Stimulated activated CD8-positive, alpha-beta memory T cell treated with anti-CD3 and anti-CD28 coated beads, Interleukin-12 subunit alpha, Interleukin-12 subunit beta, amount 100 ng/mL, for 1 hour (primary cell): ENCODE measurements at places on chromosomes 2 and 18.

GRCh38 chr2:74935975-74936391 lies 22.5 kb upstream of the POLE4 start:
- DNase-seq = no peak

GRCh38 chr2:79039944-79040343 lies 14.4 kb downstream of the REG3G start:
- DNase-seq = no peak

DNA sequence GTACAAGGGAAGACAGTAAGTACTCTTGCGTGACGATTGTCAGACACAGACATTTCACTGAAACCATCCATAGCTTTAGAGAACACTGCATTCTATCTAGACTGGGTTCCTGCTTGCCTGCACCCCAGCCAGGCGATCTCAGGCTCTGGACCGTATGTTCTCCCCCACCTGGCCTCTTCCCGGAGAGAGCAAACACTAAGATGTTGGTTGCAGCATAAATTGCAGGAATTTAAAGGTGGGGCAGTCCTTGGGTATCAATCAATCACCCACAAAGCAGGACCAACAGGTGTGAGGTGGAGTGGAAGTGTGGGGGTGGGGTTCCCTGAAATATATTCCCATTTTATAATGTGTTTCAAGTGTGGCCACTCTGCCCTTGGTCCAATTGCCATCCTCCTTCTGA lies 103.6 kb upstream of the TGFA start:
- no peak for DNase-seq

GRCh38 chr18:47458483-47458882 lies 207.0 kb upstream of the SKOR2 start:
- no peak for DNase-seq

DNA sequence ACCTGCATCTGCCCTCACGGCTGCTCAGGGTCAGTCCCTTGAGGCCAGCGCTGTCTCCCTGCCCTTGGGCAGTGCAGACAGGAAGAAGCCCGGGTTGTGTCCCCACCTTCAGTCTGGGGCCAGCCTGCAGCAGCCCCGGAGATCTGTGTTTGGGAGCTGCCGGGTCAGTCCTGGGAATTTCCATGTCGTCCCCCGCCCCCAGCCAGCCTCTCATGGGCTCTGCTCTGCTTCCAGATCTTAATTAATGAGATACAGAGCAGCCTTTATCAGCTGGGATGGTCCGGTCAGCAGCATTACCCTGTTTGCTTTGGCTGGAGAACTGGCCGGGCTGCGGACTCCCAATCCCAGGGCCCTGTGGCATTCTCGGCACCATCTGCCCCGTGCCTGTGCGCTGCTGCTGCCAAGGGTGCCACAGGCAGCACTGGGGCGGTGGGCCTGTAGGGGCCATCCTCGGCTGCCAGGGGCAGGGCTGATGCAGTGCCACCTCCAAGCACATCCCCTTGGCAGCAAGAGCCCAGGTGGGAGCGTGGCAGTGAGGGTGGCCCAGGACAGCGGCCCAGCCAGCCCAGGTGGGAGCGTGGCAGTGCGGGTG lies 2.4 kb downstream of the BOK start:
- no peak for DNase-seq

DNA sequence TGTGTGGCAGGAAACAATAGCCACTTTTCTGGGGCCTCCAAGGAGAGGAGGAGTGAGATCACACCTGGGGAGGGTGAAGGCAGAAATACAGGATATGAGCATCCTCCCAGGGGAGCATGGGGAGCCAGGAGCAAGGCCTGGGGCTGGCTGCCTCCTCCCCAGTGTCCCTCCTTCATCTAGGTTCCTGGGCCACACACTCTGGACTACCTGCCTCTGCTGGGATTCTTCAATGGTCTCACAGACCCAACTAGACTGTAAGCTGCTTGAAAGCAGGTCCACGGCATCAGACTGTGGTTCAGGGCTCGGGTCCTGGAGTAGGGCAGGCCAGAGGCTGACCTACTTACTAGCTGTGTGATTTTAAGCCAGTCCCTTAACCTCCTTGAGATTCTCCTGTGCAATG lies 94.0 kb downstream of the MCFD2 start:
- DNase-seq = no peak

GRCh38 chr18:76953156-76953555 lies 130.8 kb downstream of the ZNF236 start:
- DNase-seq = no peak

DNA sequence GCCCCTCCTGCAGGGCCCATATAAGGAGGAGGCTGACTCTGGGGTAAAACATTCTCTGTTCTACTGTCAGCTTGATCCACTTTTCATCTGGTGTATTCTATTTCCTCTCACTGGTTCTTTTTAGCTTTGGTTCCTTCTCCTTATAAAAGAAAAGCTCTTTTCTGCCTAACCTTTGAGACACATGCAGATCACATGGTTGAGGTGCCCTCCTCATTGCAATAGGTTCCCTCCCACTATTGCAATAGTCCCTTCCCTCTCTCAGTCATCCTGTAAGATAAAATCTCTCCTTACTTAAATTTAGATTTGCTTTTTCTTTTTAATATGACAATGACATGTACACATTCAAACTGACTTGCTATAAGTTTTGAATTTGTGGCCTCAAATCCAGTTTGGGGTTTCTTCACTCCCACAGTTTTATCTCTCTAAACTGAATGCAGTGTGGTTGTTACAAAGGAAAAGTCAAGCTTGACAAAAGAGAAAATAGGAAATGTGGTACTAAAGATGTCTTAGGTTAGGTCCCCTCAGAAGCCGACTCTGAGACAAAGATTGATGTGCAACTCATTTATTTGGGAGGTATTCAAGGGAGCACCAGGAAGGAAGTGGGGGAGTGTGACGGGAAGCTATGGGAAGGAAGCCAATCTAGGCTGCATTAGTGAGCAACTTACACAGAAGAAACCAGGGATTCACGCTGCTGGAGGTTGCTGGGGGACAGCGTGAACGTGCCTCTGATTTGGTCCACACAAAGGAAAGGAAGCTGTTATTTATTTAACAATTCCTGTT lies 127.6 kb upstream of the LINC00305 start:
- no peak for DNase-seq

DNA sequence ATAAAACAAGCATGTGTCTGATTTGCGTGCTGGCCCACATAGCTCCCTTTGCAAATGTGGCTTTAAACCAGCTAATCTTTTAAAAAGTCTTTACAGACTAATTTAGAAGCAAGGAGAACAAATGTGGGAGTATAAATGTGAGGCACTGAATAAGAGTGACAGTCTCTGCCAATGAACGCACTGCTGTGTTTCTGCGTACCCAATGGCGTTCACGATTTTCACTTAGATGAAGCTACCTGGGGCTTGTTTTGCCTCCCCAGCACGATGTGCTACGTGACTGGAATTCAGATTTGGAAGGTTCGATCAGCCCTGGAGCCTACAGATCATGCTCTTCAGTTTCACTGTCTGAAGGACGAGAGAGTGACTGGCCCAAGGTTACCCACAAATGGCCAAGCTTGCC lies 10.8 kb upstream of the CRACDL start:
- no peak for DNase-seq

- peak; percentile 73 for DNase-seq
These were observed 77.8 kb downstream of the MBP start for GRCh38 chr18:77054606-77055428.

- no peak for DNase-seq
These were observed 131.5 kb downstream of the MBP start for GRCh38 chr18:77001041-77001440.

DNA sequence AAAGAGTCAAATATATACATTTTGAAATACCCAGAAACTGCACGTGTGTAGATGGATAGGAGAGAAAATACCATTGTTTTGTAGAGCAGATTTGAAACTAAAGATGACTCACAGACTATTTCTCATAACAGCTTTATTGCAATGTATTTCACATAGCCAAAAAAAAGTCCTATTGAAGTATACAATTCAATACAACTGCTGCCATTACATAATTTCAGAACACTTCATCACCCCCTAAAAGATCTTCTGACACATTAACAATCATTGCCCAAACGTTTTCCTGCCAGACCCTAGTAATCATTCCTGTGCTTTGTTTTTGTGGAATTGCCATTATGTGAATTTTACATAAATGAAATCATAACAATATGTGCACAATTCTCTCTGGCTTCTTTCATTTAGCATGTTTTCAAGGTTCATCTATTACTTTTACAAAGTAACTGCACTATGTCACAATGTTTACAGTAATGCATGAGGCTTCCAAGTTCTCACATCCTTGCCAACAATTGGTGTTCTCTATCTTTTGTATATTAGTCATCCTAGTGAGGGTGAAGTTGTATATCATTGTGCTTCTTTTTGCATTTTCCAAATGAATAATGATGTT lies 378.6 kb upstream of the CWC22 start:
- no peak for DNase-seq

- DNase-seq = no peak
These were observed 39.4 kb downstream of the TMEM182 start for GRCh38 chr2:102801098-102801718.

- DNase-seq = no peak
These were observed 42.4 kb downstream of the TRIP12 start for GRCh38 chr2:229879191-229879950.

GRCh38 chr2:3396920-3397559 lies 17.5 kb downstream of the TRAPPC12 start:
- DNase-seq = no peak

DNA sequence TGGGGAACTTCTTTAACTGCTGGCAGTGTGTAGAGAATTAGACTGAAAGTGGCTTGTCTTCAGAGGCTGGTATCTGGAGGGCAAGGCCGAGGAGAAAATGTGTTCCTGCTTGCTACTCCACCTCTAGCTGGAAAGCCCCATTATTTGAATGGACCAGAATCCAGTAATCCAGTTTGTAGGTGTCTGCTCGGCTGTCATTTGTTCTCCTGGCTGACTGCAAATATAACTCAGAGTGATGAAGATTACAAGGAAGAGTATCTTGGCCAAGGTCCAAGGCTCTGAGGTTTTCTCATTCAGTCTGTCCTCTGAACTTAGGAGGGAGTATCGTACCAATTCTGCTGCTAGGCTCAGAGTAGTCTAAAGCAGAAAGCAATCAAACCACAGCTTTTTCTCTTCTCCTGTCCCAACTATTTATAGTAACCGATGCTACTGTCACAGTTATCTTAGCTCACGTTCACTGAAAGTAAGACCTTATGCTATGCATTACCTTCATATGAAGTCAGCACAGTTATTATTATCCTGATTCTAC lies 228.6 kb downstream of the SETBP1 start:
- DNase-seq = no peak
